ENCODE measurements at places on chromosomes 5 and 9.

DNA sequence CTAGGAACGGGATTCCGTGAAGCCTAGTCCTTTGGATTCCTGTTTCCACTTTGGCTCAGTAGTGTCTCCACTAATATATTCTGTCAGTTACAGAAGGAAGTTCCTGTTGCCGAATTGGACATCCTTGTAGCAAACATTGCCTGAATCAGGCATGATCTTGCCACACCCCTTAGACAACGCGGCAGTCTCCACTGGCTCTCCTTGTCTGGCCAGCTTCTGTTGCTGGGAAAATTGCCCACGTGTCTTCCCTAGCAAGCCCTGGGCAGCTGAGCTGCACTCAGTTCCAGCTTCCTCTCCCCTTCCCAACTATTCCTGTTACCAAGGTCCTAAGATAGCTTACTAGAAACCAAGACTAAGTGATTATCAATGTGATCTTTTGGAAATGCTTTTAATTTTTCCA lies 316.6 kb upstream of the RIOK2 start:
- no peak for DNase-seq

GRCh38 chr5:139178935-139179334 lies 19.2 kb downstream of the SIL1 start:
- no peak for DNase-seq

DNA sequence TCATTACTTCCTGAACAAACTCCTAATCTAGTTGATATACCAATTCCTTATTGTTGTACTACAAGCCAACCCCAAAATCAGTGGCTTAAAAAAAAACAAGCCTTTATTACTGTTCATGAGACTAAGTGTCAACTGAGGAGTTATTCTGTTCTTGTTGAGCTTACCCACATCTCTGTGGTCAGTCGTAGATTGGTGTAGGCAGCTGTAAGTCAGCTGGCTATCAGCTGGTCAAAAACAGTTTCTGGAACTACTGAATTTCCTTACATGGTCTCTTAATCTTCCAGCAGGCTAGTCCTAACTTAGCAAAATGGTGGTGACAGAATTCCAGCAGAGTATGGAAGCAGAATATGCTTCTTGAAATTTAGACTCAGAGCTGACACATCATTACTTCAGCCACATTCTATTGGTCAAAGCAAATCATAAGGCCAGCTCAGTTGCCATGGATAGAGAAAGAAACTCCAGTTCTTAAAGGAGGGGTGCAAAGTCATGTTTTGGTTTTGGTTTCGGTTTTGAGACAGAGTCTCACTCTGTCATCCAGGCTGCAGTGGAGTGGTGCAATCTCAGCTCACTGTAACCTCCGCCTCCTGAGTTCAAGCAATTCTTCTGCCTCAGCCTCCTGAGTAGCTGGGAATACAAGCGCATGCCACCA lies 386.1 kb upstream of the MPDZ start:
- DNase-seq, result no peak

- DNase-seq, result no peak
Observed at GRCh38 chr9:104750185-104750767, 2.8 kb downstream of the NIPSNAP3A start.

DNA sequence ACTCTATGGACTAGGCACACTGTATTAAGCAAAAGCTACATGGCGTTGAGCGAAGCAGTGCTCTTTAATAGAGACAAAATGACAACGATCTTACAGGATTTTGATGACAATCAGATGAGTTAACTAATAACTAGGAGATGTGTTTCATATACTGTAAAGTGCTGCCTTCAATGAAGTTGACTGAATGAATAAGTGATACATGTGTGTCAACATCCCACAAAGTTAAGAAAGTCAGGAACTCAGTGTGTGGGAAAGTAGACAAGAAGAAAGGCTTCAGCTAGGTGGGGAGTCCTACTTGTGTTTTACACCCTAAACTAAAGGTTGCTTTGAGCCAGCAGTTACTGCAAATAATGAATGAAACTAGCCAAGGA lies 79.6 kb downstream of the PAPPA start:
- DNase-seq, result no peak

DNA sequence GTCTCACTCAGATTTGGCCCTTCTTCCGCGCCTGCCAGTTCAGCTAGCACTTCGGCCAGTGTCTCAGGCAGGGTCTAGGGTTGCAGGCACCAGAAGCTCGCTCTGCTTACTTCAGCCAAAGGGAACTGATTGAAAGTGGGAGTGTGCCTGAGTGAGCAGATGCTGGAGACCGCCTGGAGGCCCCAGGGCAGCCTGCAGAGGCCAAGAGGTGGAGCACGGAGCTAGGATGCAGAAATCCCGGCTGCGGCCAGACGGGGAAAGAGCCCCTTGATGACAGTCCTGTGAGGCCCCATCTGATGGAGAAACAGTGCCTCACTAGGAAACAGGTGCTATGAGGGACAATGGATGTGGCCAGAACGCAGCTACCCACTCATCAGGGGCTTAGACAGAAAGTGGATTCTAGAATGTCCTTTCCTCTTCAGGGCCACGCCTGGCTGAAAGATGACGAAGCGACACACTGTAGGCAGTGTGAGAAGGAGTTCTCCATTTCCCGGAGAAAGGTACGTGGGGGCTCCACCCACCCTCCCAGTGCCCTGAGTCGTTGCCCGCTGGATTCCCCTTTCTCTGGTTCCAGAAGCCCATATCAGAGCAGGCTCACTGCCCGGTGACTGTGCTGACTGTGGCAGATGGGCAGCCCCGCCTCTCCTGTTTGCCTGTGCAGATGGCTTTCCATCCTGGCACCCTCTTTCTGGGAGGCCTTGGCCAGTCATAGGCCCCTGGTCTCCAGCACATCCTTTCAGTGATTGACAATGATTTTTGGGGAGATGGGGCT lies 16.1 kb downstream of the HNRNPH1 start:
- no peak for DNase-seq

DNA sequence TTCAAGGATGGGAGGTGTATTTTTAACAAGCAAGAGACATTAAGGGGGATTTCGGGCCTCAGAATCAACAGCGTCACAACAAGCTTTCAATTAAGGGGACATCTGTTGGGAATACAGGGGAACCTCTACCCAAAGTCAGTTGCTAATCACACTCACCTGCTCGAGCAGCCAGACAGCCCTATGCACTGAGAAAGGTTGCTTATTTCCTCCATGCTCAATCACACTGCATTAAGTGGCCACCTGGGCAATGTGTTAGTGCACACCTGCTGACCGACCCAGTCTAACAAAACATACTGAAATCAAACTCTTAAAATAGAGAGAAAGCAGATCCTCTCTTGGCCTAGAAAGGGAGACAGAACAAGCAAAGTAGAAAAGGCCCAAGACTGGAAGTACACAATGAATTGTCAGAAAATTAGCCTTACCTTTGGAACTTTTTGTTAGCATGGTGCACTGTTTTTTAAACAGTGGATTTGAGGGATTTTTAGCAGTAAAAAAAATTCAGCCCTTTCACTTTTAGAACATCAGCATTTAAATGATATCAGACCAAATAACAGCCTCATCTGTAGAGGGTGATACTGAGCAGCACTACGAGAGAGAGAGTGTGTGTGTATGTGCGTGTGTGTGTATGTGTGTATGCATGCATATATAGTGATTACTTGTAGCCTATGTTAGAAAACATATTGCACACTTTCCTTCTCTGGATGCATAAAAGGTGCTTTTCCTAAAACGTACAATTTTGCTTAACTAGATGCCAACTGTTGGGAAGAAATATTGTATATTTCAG lies 1118.6 kb upstream of the DMAC1 start:
- no peak for DNase-seq

GRCh38 chr5:132264546-132265335 lies 7.2 kb downstream of the PDLIM4 start:
- DNase-seq, result no peak

GRCh38 chr5:119418606-119419100 lies 33.6 kb upstream of the HSD17B4 start:
- no peak for DNase-seq

- DNase-seq, result no peak
Observed at GRCh38 chr5:126868338-126869004, 91.5 kb downstream of the LMNB1 start.

GRCh38 chr5:33827018-33827707 lies 64.6 kb downstream of the ADAMTS12 start:
- DNase-seq, result no peak
